ENCODE measurements at places on chromosomes 5 and 9. TPM values are rescaled to one million over a fixed set of nuclear protein-coding genes. Genes with fewer than 3 reads are reported as not detected.
A peak's percentile ranks its signal among the peaks of the same experiment; 100 is the strongest.

The DDX4 gene
- total RNA-seq, result not detected

The SPAAR gene
- 1.1 TPM for total RNA-seq

GRCh38 chr5:150505041-150505511, 2.9 kb upstream of the NDST1 start:
- no peaks in the 10 kb centered on the region for H3K27me3 ChIP-seq
- peaks cover 100% of the 10 kb centered on the region for H3K4me1 ChIP-seq
- peak overlapping the region; percentile 82 for H3K27ac ChIP-seq
- H3K36me3 ChIP-seq, result no peaks in the 10 kb centered on the region
- DNase-seq, result no peak
- H3K4me3 ChIP-seq, result no peak overlapping the region

DNA sequence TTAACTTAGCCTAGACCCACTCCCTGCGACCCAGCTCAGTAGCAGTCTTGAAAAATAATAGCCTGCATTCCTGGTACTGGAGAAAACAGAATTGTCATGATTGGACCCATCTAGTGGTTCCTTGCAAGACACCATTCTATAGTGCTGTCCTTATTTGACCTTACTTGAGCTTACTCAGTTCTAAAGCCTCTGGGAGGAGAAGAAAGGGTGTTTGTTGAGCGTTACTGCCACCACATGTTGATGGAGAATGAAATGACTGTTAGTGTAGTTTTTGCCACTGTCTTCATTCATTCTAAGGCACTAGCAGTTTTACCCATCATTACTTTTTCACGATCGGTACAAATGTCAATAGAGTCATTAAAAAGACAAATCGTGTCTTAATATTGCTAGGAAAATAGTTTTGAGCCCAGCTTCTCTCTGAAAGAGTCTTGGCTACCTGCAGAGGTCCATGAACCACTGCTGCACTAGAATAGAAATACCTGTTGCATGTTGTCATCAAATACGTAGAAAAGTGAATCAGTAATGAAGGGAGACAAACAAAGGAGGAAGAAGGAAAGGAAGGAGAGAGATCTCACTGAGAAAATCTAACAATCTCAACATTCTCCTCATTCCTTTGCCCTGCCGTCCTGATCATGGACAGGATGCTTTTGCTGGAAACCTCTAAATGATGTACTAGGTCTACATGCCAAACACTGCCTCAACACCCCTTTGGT, 96.0 kb downstream of the LIX1 start:
- no peaks in the 10 kb centered on the region for H3K4me1 ChIP-seq
- H3K4me3 ChIP-seq, result no peak overlapping the region
- no peak overlapping the region for H3K27ac ChIP-seq
- H3K36me3 ChIP-seq, result no peaks in the 10 kb centered on the region
- DNase-seq, result no peak

- no peaks in the 10 kb centered on the region for H3K36me3 ChIP-seq
- H3K27ac ChIP-seq, result no peak overlapping the region
- no peaks in the 10 kb centered on the region for H3K27me3 ChIP-seq
- H3K4me3 ChIP-seq, result no peak overlapping the region
- H3K4me1 ChIP-seq, result peaks cover 39% of the 10 kb centered on the region
Measured at GRCh38 chr5:154196281-154196680, 5.7 kb downstream of the GALNT10 start.

- no peaks in the 10 kb centered on the region for H3K27me3 ChIP-seq
- no peak for DNase-seq
- no peaks in the 10 kb centered on the region for H3K36me3 ChIP-seq
Measured at GRCh38 chr5:169701910-169702451, 64.9 kb downstream of the DOCK2 start.

DNA sequence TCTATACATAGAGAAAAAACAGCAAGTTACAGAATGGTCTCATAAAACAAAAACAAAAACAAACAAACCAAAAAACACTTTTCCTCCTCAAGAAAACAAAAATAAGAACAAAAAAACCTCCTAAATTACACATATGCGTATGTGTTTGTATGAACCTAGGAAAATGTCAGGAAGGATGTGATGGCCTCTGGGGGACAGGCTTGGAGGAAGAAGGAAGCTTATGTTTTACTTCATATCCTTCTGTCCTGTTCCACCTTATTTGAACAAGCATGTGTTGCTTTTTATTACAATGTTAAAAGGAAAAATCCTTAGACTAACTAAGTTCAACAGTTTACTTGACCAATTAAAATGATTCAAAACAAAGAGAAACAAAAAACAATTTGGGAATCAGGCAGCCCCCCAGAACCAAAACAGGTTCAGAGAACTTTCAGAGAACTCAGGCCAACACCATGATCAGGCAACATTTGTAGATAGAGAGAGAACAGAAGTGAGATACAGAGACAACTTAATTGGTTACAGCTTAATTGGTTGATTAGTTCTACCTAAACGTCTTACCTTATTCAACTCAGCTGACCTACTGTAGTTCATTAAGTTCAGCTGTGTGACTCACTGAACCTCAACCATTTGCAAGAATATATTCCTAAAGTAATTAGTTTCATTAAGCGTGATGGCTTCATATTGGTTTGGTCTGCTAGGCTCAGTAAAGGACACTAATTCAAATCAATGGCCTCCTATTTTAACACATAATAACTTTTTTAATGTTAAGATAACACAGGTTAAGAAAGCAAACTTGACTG, 10.1 kb downstream of the SPAAR start:
- no peak overlapping the region for H3K4me3 ChIP-seq
- H3K27ac ChIP-seq, result peak overlapping the region; percentile 14
- no peaks in the 10 kb centered on the region for H3K36me3 ChIP-seq
- H3K4me1 ChIP-seq, result peaks cover 49% of the 10 kb centered on the region
- DNase-seq, result no peak
